ENCODE measurements at places on chromosomes 12 and 14. TPM values are rescaled to one million over a fixed set of nuclear protein-coding genes. Genes with fewer than 3 reads are reported as not detected.

- DNase-seq, result no peak
Measured at GRCh38 chr12:96256672-96257361, 62.6 kb downstream of the ELK3 start.

- DNase-seq, result no peak
Measured at GRCh38 chr12:100348657-100349454, 8.0 kb upstream of the SLC17A8 start.

DNA sequence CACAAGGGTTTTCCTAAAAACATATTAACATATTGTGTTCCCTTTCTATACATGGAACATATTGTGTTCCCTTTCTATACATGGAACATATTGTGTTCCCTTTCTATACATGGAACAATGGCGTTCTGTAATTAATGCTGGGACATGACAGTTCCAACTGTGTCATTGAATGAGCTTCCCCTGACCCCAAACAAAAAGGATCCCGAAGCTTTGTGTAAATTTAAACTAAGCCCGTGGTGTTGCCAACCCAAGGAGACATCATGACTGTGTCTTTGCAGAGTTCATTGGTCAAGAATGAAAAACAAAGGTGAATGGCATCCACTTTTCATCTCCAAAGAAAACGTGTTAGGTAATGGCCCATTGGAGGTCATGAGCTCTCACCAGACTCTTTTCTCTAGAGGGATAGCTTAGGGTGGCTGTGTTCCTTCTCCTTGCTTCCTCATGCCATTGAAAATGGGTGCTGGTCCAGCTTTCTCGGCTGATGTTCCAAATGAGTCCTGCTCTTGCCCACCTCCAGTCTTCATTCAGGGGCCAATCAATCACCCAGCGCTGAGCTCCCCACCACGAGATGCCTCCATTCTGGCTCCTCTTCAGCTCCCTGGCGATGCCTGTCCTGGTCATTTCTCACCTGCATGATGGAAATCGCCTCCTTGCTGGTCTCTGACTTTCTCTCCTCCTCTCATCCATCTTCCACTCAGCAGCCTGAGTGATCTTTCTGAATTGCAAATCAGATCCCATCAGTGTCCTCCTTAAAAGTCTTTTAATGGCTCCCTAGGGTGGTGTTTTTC is 156.1 kb downstream of the VRK1 start:
- no peak for DNase-seq

- DNase-seq, result no peak
Measured at GRCh38 chr12:108567406-108568337, 5.3 kb downstream of the ISCU start.

DNA sequence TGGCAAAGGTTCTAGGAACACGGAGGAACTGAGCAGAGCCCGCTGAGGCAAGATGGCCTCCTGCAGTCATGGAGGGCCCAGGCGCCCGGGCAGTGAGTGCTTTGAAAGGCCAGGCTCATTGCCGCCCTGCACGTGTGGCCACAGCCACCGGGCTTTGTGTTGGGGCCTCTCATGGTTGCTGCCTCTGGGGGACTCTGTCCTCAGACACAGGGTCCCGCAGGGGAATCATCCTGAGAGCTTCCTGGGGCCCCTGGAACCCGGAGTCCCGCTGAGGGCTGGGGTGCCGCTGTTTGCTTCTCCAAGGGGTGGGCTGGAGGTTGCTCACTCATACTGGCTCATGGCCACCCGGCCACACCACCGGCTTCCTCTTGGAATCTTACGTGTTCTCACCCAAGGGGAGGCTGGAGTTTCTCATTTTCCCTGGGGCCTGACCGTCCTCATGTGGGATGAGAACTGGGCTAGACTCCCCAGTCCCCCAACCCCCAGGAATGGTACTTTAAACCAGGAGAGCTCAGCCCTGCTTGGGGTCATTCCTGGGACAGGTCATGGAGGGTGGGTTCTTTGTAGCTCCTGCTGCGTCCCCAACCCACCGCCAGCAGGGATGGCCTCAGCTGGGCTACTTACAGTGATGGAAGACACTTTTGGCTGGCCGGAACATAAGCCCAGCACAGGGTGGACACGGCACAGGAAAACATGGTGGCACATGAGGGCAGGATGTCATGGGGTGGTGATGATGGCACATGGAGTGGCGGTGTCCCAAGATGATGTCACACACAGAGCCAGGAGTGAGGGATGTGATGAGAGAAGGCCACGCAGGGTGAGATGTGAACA is 21.1 kb upstream of the LRTM2 start:
- no peak for DNase-seq

- no peak for DNase-seq
Measured at GRCh38 chr12:64744422-64745258, 14.6 kb downstream of the GNS start.

DNA sequence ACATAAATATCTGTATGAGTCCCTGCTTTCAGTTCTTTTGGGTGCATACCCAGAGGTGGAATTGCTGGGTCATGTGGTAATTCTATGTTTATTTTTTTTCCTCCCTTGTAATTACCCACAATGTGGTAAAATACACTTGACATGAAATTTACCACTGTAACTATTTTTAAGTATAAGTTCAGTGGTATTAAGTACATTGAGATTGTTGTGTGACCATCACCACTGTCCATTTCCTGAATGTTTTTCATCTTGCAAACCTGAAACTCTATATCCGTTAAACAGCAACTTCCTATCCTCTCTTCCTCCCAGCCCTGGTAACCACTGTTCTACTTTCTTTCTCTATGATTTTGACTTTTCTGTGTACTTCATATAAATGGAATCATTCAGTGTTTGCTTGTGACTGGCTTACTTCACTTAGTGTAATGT is 51.4 kb downstream of the BORCS5 start:
- DNase-seq, result no peak

- DNase-seq, result no peak
Measured at GRCh38 chr14:22497671-22498093, 91.3 kb downstream of the DAD1 start.

GRCh38 chr12:9869307-9870161 is at the start of gene CLEC2B:
TSS of gene CLEC2B (minus strand) at chr12:9869354.
- DNase-seq, result no peak

DNA sequence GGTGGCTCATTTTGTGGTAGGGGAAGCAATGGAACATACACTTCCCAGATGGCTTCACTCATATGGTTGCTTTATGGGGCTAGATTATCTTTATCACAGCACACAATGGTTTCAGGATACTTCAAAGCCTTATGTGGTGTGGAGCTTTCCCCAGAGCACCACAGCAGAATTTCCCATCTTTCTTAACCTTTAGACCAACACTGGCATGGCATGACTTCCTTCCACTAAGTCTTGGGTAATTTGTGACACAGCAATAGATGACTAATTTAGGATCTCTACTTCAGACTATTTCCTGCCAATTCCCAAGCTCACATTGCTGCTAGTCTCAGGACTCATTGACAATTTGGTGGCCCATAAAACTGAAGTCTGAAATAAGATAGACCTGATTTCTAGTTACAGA is 36.9 kb upstream of the DCN start:
- DNase-seq, result no peak

- no peak for DNase-seq
Measured at GRCh38 chr12:102496591-102496990, 16.2 kb upstream of the IGF1 start.

- DNase-seq, result no peak
Measured at GRCh38 chr12:66964629-66965028, 285.8 kb upstream of the GRIP1 start.

GRCh38 chr12:76275511-76276093 is 72.6 kb downstream of the BBS10 start:
- DNase-seq, result no peak

DNA sequence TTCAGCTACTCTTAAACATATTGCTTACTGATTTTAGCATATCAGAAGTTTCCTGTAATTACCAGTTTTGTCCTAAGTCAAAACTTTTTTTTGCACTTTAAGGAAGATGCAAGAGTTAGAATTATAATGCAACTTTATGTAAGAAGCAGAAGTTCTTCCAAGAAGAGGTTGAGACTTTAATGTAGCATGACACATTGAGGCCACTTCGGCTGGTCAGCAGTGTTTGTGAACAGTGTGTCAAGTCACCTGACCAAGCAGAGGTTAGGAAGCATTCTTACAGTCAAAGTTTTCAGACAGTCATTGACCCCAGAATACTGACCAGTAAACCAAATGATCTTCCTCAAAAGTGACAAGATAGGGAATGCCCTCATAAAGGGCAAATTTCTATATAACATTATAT is 15.2 kb downstream of the FGFR1OP2 start:
- DNase-seq, result no peak

GRCh38 chr14:97267509-97267908 is 470.3 kb downstream of the VRK1 start:
- no peak for DNase-seq

GRCh38 chr12:47094804-47095203 is 15.0 kb upstream of the AMIGO2 start:
- no peak for DNase-seq

DNA sequence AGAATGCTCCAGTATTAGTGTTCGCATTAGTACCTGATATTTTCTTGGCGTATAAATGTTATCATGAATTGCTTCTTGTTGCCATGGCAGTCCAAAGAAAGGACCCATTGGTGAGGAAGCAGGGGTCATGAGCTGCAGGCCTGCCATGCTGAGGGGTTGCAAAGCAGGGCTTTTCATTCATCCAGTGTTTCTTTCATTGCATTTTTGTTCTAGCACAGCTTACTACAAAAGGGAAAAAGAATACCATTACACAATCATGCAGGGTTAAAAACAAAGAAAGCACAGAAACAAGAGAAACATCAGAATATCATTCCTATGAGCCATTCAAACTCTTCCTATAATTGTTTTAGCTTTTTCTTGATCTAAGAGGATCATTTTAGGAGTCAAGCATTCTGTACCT is 24.0 kb downstream of the DICER1 start:
- no peak for DNase-seq

DTD2 gene
- 15.2 TPM for total RNA-seq

FGF23 gene
- total RNA-seq, result not detected

NEUROD4 gene
- total RNA-seq, result not detected

TAS2R14 gene
- 1.4 TPM for total RNA-seq

RNASE3 gene
- not detected for total RNA-seq

KRT85 gene
- total RNA-seq, result not detected

PTGDR gene
- total RNA-seq, result not detected
